Omental fat pad (tissue), 4 donors: ENCODE measurements at places on chromosomes 6 and 20. TPM values are rescaled to one million over a fixed set of nuclear protein-coding genes. Genes with fewer than 3 reads are reported as not detected.

GRCh38 chr6:9810286-9810685, 604.6 kb downstream of the TFAP2A start:
- no peak for DNase-seq

- no peak for DNase-seq
Observed at GRCh38 chr6:107105511-107106116, 9.7 kb downstream of the BEND3 start.

DNA sequence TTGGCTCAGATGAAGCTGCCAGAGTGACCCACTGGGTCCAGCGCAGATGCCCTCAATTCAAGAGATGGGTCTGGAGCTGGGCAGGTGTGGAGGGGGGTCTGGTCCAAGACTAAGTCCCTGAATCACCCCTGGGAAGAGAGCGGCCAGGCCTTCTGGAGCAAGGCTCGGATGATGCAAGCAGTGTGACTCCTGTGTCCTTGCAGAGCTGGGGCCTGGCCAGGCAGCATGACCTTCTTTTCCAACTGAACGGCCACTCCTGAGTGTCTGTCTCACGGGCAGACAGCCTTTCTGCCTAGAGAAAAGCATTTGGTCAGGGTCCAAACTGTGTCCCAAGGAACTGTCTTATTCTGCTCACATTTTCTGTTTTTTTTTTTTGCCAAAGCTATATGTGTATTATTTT, 42.6 kb upstream of the FNDC1 start:
- DNase-seq = no peak

DNA sequence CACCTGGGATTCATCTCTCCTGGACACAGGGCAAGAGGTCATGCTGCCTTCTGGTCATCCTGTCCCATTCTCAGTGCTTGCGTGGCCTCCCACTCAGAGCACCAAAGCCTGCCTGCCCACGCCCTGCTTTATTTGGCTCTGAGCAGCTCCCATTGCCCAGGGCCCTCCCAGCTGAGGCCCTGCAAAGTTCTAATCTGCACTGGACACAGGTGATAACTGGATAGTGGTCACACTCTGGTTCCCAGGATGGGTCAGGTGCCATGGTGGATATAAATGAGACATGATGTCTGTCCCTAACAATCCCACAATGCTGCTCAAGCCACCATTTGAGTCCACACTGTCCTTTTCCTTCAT, 39.5 kb downstream of the CPXM1 start:
- DNase-seq = no peak

GRCh38 chr6:34052918-34053608, 92.8 kb downstream of the GRM4 start:
- DNase-seq = no peak

DNA sequence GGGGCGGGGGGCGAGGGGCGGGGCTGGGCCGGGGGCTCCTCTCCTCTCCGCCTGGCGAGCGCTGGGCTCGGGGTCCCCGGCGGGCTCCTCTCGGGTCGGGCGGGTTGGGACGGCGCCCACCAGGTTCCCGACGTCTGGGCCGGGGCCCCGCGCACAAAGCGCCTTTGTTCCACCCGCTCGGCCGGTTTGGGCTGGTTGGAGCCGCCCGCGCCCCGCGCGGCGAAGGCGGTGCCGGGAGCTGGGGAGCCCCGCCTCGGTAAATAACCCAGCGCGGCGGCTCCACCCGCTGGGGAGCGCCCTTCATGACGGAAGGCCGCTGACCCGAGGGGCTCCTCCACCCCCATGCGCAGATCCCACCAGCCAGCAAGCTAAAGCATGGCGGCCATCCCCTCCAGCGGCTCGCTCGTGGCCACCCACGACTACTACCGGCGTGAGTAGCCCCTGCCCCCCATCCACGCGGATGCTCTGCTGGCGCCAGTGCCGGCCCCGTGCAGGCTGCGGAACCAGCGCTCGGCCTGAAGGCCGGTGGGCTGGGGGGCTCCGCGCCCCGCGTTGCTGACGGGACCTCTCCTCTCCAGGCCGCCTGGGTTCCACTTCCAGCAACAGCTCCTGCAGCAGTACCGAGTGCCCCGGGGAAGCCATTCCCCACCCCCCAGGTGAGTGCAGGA, 503 bp downstream of the PPDPF start:
- DNase-seq = no peak

DNA sequence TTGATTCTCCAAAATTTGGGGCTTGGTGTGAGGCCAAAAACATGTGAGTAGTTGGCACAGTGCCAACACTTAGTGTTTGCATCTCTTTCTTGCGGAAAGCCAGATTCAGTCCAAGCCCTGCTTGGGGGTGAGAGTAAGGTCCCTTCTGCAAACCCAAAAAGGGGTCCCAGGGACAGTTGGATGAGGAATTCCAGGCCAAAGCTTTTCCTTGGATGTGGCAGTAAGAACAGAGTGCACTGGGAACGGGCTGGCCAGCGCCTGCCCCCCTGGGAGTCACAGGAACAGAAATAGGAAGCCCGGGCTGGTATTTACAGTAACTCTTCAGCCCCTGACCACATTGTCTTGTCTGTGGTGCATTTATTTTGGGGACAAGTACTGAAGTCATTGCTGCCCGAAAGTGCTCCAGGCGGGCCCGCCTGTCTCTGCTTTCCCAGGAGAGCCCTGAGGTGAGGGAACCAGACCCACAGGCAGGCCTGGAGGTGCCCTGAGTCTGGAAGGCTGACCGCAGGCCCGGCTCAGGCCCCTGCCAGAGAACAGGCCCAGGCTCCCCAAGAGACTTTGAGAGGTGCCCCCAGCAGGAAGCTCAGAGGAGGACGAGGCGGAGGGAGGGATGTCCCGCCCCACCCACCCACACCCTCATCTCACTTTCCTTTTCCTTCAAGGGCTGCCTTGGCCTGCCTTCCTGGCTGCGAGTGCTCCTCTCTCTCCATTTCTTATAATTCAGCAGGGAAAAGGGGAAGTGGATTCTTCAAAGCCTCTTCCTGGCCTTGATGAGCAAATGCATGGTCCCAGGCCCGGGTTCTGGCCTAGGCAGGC, 218.4 kb downstream of the MAFB start:
- DNase-seq = no peak

- DNase-seq = no peak
Observed at GRCh38 chr6:3707024-3707423, 44.5 kb downstream of the PXDC1 start.

DNA sequence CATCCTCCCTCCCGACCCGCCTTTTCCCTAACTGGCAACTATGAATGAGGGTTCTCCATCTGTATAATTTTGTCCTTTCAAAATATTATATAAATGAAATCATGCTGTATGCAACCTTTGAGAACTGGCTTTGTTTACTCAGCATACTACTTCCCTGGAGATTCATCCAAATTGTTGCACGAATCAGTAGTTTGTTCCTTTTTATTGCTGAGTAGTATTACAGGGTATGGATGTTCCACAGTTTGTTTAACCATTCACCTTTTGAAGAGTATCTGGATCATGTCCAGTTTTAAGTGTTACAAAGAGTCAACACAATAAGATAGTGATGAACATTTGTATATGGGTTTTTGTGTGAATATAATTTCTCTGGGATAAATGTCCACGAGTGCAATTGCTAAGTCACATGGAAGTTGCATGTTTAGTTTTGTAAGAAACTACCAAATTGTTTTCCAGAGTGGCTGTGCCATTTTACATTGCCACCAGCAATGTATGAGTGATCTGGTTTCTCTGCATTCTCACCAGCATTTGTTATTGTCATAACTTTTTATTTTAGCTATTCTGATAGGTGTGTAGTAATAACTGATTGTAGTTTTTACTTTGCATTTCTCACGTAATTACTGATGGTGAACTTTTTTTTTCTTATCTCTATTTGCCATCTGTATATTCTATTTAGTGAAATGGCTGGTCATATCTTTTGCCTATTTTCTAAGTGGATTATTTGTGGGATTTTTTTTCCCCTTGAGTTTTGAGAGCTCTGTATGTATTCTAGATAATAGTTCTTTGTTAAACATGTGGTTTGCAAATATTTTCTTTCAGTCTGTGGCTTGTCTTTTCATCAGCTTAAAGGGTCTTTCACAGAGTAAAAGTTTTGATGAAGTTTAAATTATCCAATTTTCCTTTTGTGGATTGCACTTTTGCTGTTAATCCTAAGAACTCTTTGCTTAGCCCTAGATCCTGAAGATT, 14.4 kb upstream of the RNF24 start:
- no peak for DNase-seq

DNA sequence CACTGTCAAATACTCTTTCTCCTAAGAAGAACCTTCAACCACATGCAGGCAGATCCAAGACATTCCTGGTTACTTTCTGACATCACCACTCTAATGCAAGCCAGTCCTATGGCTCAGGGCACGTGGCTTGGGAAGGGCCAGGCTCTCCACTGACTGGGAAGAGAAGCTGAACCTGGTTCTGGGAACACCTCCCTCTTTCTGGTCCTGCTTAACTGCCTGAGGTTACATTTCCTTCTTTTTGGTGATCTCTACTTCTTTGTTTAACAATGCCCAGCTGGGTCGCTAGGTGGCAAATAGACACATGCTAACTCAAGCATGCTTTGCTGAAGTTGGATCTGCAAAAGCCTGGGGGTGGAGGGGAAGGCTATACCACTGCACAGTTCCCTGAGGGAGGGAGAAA, 249.8 kb downstream of the GMDS start:
- DNase-seq = no peak

- no peak for DNase-seq
Observed at GRCh38 chr6:72553531-72554511, 68.0 kb upstream of the KCNQ5 start.

The AVP gene
- not detected for total RNA-seq

The TRIM31 gene
- not detected for total RNA-seq

The RRBP1 gene
- 81.8 TPM for total RNA-seq

The KHDC1L gene
- total RNA-seq = not detected

The RIPPLY2 gene
- not detected for total RNA-seq

The CRIP3 gene
- 7.9 TPM for total RNA-seq

The JAG1 gene
- total RNA-seq = 95.5 TPM
